ENCODE measurements at places on chromosomes 1 and 21.

- DNase-seq = peak; percentile 17
Measured at GRCh38 chr1:99397863-99398262, 133.6 kb downstream of the PLPPR4 start.

GRCh38 chr1:16061266-16061665, 12.2 kb downstream of the FAM131C start:
- DNase-seq = no peak

GRCh38 chr21:34031835-34032370, 41.5 kb upstream of the MRPS6 start:
- no peak for DNase-seq

DNA sequence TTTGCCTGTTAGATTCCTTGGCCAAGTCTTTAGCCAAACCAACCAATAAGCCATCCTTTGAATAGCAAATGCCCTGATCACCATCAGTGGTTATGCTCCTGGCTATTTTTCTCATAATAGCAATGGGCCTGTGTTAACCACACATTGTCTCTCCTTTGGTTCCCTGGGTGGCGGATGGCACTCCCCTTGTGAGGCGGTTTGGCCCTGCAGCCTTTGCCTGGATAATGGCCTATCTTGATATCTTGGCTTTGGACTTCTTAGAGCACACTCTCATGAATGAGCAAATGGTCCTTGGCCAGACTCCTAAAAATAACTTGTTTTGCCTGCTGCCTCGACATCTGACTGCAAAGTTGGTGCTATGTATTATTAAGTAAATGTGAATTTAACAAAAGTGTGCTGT, 22.4 kb upstream of the ZBTB18 start:
- DNase-seq = no peak

DNA sequence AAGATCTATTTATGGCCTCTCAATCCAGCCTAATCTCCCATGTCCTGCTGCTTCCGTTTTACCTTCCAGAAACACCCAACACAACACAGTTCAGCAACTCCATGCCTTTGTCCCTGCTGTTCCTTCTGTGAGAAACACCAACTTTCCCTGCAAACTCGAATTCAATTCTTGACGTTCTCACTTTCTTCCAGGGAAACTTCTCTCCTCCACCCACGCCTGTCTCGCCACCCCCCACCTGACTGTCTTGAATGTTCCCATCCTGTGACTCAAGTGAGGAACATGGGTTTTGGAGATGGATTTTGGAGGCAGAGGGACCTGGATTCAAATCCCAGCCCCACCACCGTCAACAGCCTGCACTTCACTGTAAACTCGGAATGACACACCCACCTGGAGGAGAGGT, 44.8 kb downstream of the GRHL3 start:
- no peak for DNase-seq

- no peak for DNase-seq
Measured at GRCh38 chr1:244858357-244858756, 6.0 kb downstream of the HNRNPU start.

- DNase-seq = no peak
Measured at GRCh38 chr21:35340273-35340672, 291.2 kb upstream of the RUNX1 start.

- no peak for DNase-seq
Measured at GRCh38 chr1:53266038-53266437, 27.7 kb upstream of the MAGOH start.

DNA sequence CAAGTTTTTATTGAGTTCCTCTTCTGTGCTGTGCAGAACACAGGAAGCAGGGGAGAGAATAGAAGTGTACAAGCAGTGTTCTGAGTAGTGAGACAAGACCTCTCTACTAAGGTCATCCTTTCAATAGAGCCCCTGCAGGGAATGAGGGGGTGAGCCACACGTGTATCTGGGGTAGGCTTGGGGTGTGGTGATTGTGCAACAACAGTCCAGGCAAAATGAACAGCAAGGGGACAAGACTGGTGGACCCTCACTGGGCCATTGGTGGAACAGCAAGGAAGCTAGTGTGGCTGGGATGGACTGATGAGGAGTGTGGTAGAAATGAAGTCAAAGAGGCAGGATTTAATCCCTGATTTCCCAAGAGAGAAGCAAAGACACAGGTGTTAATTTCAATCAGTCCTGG, 8.2 kb upstream of the BMP8A start:
- DNase-seq = no peak

GRCh38 chr1:21696931-21697330, 27.8 kb upstream of the RAP1GAP start:
- DNase-seq = no peak

- DNase-seq = peak; percentile 58
Measured at GRCh38 chr1:151992303-151993083, 1.2 kb downstream of the S100A10 start.

GRCh38 chr1:28273216-28273860, 14.0 kb downstream of the SESN2 start:
- no peak for DNase-seq

GRCh38 chr1:220812308-220812707, 25.6 kb downstream of the MTARC1 start:
- no peak for DNase-seq

DNA sequence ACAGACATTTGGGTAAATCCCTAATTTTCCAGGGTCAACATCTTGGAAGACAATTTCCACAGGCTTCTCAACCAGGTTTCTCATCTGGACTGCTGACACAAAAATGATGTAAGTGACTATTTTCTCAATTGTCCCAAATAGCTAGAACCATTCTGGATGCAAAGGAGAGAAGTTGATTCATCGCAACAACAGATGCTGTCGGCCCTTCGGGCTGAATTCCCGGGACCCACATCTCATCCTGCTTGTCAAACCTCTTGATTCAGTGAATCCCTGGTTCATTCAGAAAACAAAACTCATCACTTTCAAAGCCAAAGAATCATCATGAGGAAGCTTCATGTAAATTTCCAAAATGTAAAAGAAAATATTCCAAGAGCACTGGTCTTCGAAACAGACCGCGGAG, 251.8 kb downstream of the NPHP4 start:
- no peak for DNase-seq

- no peak for DNase-seq
Measured at GRCh38 chr1:64895500-64895899, 70.8 kb downstream of the JAK1 start.

- DNase-seq = no peak
Measured at GRCh38 chr1:234094172-234094571, 189.7 kb downstream of the SLC35F3 start.

GRCh38 chr1:41812453-41812852, 106.3 kb downstream of the HIVEP3 start:
- no peak for DNase-seq

GRCh38 chr21:43993420-43993934, 18.6 kb upstream of the TRAPPC10 start:
- no peak for DNase-seq

DNA sequence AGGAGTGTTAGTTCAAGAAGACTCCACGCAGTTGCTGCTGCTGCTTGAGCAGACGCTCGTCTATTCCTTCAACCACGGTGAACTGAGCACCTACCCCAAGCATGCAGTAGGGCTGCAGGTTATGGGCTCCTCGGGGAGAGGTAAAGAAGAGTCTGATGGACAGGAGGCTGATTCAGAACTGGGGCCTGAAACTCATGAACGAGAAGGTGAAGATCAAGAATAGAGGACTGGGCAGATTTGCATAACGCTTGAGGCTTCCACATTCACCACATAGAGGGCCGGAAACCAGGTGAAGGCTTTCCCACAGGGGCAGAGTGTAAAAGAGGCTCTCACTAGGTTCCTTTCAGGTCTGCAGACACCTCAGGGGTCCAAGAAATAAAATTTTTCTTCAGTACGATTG, 9.1 kb downstream of the ABCA4 start:
- DNase-seq = no peak

- no peak for DNase-seq
Measured at GRCh38 chr21:33308586-33309490, 15.9 kb upstream of the IFNAR1 start.

DNA sequence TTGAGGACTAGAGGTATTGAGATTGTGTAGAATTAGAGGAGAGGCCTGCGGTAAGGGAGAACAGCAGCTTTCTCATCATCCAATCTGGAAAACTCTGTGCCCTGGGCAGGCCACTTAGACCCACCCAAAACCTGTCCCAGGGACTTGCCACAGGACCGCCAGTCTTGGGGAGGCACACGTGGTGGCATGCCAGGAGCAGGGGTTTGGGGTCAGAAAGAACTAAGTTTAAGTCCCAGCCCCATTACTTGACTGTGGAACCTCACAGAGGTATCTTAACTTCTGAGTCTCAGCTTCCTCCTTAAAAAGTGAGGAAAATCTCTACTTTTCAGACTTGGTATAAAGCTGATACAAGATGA, 356.6 kb downstream of the HHAT start:
- no peak for DNase-seq

DNA sequence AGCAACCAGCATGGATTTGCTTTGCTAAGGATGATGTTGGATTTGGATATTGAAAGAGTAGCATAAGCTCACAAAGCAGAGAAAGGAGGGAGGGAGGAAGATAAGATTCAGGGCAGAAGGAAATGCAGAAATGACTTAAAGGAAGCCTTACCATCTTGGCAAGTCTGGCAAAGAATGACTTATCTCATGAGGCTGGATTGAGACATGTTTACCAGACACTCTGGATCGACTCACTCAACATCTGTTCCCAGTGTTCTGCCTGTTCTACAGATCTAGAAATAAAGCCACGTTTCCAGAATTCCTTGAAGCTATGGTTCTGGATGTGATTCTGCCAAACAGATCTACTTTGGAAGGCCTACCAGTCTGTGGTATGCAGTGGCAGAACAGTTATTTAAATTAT, 38.8 kb upstream of the CTBS start:
- DNase-seq = no peak

GRCh38 chr1:226310245-226310540, 1.2 kb upstream of the LIN9 start:
- DNase-seq = no peak

GRCh38 chr1:160711602-160712311, at the start of gene CD48:
CD48 (minus strand) TSS chr1:160711822; CDS start chr1:160711763, 59 bp downstream.
- no peak for DNase-seq

GRCh38 chr1:29002792-29003191, 88.4 kb downstream of the EPB41 start:
- DNase-seq = no peak

DNA sequence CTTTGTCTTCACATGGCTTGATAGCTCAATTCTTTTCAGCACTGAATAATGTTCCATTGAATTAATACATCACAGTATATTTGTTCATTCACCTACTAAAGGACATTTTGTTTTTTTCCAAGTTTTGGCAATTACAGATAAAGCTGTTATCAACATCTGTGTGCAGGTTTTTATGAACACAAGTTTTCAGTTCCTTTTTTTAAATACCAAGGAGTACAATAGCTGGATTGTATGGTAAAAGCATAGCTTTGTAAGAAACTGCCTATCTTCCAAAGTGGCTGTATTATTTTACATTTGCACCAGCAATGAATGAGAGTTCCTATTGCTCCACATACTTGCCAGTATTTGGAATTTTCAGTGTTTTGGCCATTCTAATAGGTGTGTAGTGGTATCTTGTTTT, 4.8 kb upstream of the MCOLN2 start:
- DNase-seq = no peak

GRCh38 chr1:37034121-37035013, at the start of gene GRIK3:
GRIK3 (minus strand) TSS chr1:37034515; CDS start chr1:37034108, 407 bp downstream.
- DNase-seq = peak; percentile 78

- no peak for DNase-seq
Measured at GRCh38 chr1:208637181-208637580, 393.0 kb upstream of the PLXNA2 start.

GRCh38 chr1:108190686-108191416, 9.3 kb downstream of the SLC25A24 start:
- DNase-seq = no peak

- DNase-seq = no peak
Measured at GRCh38 chr1:210234329-210234757, 1.7 kb downstream of the SERTAD4 start.

DNA sequence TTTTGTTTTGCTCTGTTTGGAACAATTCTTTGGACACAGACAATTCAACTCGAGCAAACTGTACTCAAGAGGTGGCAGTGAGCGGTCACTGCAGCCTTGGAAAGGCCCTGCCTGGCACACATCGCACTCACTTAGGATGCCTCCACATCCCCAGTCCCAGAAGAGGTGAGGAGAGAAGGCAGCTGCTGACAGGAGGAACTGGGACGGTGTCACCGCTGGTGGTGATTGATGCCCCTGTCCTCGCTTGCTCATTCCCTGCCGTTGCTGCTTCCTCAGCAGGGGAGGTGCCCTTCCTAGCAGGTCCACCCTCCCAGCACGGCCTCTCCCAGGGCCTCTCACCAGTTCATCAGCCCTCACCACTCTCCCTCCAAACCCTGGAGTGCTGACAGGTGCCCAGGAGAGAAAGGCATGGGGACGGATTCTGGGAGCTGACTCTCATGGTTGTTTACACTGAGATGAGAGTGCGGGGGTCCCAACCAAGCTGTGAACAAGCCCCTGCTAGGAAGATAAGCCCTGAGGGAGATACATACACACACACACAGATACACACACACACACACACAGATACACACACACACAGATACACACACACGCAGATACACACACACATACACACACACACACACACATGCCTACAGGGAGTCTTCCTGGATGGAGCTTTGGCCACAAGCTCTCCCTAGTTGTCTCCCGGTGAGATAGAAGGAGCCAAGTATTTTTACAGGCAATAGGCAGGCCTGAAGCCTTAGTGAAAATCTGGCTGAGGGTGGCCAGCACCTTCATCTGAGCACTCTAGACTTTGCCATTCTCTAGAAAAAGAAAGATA, 101.1 kb downstream of the CDC7 start:
- no peak for DNase-seq

- DNase-seq = no peak
Measured at GRCh38 chr1:85295654-85296053, 19.2 kb upstream of the BCL10 start.

GRCh38 chr1:225999912-226000337, 782 bp upstream of the SDE2 start:
- DNase-seq = no peak

DNA sequence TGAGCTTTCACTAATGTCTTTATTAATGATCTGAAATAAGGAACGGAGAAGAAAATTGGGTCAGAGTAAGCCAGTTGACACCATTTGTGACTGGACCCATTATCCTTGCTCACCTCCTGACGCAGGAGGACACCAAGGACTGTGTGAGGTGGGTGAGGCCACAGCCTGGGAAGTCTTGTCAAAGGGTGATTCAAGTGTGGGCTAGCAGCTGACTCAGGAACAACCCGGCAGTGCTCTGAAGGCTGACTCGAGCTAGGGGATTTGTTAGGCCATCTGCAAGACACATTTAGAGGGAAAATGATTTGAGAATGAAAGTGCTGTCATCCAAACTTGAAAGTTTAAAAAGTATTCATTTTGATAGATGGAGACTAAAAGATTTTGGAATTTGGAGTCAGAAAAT, 21.2 kb downstream of the PRRX1 start:
- DNase-seq = no peak

DNA sequence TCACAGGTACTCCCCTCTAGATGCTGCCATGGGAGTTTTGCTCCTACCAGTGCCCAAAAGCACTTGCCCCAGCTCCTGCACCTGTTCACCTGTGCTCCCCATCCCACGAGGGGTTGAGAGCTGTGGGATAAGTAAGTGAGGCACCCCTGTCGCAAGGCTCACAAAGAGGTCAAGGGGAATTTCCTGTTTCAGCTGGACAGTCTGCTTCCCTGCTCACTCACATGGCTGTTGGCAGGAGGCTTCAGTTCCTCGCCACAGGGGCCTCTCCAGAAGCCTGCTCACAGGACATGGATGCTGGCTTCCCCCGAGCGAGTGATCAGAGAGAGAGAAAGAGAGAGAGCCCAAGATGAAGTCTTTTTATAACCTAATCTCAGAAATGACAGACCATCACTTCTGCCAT, 8.7 kb upstream of the NCMAP start:
- DNase-seq = no peak
